ENCODE measurements at places on chromosomes 5 and 9. TPM values are rescaled to one million over a fixed set of nuclear protein-coding genes. Genes with fewer than 3 reads are reported as not detected.

SRP19 gene
- total RNA-seq, result 55.6 TPM

GTF3C4 gene
- total RNA-seq, result 9.5 TPM

INVS gene
- 22.4 TPM for total RNA-seq

- DNase-seq, result no peak
Observed at GRCh38 chr5:61322738-61323725, 9.0 kb upstream of the ZSWIM6 start.

- DNase-seq, result no peak
Observed at GRCh38 chr5:58871648-58872242, 288.9 kb downstream of the RAB3C start.

DNA sequence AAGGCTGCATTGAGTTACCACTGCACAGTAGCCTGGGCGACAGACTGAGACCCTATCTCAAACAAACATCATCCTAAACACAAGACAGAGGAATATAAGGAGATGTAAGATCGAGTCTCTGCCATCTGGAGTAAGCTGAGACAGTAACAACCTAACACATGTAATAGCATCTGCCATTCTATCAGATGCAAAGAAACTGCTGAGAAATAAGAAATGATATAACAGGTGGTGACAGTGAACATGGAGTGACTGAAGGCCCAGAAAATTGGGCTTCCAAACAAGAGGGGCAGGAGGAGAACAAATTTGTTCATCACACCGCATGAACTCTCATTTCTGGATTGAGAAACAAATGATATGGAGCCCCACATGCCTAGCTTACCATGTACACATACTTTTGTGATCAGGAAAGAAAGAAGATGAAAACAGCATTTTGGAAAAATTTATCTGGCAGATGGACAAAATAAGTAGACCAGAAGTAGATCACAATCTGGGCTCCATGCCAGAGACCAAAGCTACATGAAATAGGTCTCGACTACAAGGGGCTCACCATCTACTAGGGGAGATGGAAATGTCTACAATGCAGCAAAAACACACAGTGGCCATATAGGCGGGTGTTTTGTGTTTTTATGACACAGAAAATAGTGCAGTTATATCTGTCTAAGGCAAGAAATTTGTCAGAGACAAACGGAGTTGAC is 45.5 kb downstream of the ECPAS start:
- no peak for DNase-seq

DNA sequence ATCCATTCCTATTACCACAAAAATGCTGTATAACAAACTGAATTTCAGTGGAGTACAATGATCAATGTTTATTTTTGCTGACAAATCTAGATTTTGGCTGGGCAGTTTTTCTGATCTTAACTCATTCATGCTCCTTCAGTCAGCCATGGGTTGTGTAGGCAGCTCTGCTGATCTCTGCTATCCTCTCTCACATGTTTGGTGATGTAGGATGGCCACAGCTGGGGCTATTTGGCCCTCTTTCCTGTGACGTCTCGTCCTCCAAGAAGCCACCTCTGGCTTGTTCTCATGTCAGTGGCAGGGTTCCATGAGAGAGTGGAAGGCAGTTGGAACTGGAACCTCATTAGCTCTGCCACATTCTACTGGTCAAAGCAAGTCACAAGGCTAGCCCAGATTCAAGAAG is 8.9 kb downstream of the NLN start:
- no peak for DNase-seq

- no peak for DNase-seq
Observed at GRCh38 chr5:155633338-155633957, 619.9 kb downstream of the KIF4B start.

- DNase-seq, result no peak
Observed at GRCh38 chr5:143717400-143717799, 94.6 kb upstream of the HMHB1 start.

- no peak for DNase-seq
Observed at GRCh38 chr5:107948377-107948776, 277.6 kb upstream of the EFNA5 start.

DNA sequence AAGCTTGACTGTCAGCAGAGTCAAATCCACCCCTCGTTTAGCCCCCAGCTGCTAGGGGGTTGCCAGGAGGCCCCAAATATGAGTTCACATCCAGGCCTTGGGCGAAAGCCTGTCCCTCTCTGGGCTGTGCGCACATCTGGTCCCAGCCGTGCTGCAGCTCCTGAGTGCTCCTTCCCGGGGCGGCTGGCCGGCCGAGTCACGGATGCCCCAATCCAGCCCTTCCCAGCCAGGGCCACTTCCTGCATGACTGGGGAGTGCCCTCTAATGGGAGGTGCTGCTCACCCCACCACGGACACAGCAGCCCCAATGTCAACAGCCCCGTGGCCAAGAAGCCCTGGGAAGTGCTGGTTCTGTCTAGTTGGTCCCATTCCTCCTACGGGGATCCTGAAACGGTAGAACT is 103.5 kb upstream of the FCN2 start:
- no peak for DNase-seq

- no peak for DNase-seq
Observed at GRCh38 chr9:8157683-8158324, 358.2 kb upstream of the DMAC1 start.

DNA sequence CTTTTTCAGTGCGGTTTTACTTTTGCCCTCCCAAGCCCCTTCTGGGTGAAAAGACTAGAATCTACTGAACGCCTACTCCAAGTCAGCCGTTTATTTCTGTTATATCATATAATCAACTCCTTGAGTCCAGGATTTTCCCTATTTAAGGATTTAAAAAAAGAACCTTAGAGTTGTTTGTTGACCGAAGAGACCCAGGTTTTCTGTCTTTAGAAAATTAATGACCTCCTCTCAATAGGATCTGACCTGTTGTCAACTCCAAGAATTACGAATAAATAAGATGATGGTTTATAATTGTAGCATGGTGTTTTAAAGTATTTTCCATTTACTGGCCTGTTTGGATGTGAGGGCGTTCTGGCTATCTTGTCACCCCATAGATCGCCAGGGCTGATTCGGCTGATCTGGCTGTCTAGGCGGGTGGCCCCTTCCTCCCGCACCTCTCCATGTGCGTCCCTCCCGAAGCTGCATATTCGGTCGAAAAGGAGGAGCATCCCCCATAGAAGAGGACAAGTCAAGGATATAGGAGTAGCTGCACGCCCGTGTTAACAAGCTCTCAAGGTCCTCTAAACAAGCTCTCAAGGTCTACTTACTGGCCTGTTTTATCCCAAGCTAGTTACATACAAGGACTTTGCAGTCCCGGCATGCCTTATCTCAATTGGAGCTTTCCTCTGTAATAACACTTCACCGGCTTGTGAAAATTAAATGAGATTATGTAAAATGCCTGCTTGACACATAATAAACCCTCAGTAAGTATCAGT is 1.1 kb upstream of the UBAP2 start:
- DNase-seq, result peak; percentile 53

- DNase-seq, result no peak
Observed at GRCh38 chr9:99876190-99876589, 30.3 kb upstream of the STX17 start.

GRCh38 chr9:108811944-108812343 is 43.8 kb downstream of the ACTL7B start:
- no peak for DNase-seq
